Epithelial cell of proximal tubule (primary cell): ENCODE measurements at places on chromosomes 16 and 17.

GRCh38 chr16:15834502-15834901, 22.3 kb downstream of the MYH11 start:
- DNase-seq = no peak

- DNase-seq = no peak
These were observed 17.0 kb downstream of the PAFAH1B1 start for GRCh38 chr17:2610195-2611175.

DNA sequence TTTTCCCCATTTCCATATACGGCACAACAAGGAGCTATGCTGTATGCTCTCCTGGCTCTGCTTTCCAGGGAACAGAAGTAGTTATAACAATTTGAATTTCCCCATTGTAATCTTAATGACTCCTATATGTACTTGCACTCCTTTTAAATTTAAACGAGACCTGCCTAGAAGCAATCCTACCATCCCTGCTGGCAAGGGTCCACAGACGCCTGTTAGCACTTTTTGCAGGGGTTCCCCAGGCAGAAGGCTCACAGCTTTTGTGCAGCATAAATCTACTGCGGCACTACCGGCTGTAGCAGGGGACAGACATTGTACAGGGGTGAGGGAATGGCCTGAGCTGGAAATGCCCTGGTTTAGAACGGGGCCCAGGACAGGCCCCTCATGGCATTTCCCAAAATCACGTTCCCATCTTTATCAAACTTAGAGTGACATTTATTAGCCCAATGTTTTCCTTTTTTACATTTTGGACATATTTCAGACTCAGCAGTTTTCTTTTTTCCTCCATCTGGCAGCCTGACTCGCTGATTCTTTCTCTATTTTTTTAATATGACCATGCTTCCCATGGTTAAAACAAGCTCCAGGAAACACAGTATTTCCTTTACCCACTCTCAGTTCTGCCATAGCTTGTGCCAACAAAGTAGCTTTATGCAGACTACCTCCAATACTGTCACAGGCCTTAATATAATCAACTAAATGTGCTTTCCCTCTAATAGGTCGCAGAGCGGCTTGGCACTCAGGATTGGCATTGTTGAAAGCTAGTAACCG, 35.4 kb upstream of the USP22 start:
- no peak for DNase-seq

DNA sequence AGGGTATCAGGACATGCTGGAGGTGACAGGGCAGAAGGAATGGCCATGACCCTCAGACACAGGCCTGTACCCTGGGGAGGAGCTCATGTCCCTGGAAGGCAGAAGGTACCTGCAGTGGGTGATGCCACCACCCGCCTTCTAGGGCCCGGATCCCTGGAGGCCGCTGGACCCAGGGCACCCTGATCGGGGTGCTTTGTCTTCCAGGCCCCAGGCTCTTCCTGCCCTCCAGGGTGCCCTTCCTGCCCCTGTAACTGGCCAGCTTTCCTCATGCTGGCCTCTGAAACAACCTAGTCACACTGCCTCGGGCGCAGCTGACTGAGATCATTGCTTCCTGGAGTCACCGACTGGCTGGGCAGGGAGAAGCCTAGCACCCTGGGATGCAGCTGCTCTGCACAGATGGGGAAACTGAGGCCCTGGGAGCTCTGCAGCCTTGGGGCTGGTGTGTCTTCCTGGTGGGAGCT, 5.8 kb downstream of the ADCY7 start:
- no peak for DNase-seq

DNA sequence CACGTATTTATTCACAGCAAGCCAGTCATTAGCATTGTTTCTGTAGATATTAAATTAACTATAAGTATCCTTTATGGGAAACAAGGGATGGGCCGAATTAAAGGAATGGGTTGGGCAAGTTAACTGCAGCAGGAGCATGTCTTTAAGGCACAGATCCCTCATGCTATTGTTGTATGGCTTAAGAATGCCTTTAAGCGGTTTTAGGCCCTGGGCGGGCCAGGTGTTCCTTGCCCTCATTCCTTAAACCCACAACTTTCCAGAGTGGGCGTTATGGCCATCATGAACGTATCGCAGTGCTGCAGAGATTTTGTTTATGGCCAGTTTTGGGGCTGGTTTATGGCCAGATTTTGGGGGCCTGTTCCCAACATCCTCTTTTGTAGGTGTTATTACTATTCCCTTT, 9.1 kb downstream of the PHKB start:
- no peak for DNase-seq

DNA sequence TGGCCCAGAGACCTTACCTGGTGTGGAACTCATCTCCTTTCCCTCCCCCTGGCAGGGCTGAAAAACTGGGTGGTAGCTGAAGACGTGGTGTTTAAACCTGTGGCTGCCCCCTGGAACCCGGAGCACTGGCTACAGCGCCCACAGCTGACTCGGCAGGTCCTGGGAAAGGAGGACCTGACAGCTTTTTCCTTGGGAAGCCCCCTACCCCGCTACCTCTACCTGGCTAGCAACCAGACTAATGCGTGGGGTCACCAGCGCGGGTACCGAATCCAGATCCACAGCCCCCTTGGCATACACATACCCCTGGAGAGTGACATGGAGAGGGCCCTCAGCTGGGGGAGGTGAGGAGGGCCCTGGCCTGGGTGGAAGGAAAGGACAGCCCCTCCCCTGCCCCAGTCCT, 2.0 kb upstream of the AOC3 start:
- DNase-seq = no peak

DNA sequence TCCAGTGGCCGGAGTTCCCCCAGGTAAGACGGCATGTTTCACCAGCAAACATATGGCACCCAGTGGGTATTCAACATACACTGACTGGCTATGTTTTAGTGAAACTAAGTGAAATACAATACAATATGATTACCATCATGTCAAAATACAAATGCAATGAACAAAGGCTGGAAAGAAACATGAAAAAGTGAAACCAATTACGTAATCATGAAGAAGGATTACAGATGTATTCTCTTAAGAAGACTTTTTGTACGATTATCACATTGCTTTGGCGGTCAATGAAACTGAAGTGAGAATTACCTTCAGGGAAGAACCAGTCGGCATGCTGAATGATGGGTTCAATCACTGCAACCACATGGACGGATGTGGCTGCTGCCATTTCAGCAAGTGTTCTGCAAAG, 71.7 kb downstream of the ARHGAP17 start:
- no peak for DNase-seq

DNA sequence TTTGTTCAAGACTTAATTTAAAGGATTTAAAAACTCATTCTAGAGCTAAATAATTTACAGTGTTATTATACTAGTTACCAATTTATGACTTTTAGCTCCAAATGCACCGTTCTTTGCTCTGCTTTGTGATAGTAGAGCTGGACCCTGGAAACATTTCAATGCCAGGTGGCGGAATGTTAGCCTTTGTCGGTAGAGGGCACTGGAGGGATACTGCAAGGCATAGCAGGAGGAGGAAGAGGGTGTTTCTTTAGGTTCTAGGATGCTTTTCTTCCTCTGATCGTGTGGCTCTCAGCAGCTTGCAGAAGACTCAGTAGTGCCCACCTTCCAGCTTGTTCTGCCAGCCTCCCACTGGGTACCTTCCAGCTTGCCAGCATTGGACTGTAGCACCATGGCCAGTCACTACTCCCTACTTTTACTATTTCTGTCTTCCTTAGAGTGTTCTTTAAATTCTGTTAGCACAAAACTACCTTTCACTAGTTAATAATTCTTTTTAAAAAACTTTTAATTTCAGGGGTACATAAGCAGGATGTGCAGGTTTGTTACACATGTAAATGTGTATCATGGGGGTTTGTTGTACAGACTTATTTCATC, 325.3 kb downstream of the UTP18 start:
- DNase-seq = no peak

- no peak for DNase-seq
These were observed 17.2 kb downstream of the COIL start for GRCh38 chr17:56943505-56944125.
